CD4-positive, alpha-beta T cell treated with Interleukin-4 for 4 hours (primary cell): ENCODE measurements at places on chromosomes 3 and 15.

- DNase-seq: no peak
Measured at GRCh38 chr3:156498307-156498706, 56.6 kb downstream of the SSR3 start.

GRCh38 chr15:99409097-99409473, 156.7 kb upstream of the MEF2A start:
- peak; percentile 43 for DNase-seq

GRCh38 chr3:5675319-5675718, 487.8 kb downstream of the EDEM1 start:
- DNase-seq: no peak

- no peak for DNase-seq
Measured at GRCh38 chr15:55816017-55816416, 73.1 kb upstream of the PRTG start.

DNA sequence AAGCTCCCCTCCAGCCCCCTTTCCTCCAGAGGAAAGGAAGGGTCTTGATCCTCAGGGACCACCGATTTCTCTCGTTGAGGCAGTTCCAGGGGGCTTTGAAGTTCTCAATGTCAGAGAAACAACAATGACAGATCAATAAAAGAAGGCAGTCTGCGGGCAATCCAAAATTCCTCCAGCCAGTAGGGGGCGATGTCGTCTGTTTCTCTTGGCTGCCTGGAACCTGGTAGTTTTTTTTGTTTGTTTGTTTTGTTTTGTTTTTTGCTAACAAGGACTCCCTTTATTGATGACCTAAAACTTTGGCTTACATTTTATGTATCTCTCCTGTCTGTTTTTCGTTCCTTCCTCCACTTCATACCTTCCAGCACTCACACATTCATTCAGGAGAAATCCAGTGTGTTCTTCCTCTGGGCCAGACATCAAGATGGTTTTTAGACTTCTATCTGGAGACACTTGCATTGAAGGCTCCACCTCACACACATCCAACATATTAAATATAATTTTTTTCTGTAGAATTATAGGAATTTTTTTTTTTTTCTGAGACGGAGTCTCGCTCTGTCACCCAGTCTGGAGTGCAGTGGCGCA, 276.6 kb downstream of the RPLP1 start:
- DNase-seq: peak; percentile 68

DNA sequence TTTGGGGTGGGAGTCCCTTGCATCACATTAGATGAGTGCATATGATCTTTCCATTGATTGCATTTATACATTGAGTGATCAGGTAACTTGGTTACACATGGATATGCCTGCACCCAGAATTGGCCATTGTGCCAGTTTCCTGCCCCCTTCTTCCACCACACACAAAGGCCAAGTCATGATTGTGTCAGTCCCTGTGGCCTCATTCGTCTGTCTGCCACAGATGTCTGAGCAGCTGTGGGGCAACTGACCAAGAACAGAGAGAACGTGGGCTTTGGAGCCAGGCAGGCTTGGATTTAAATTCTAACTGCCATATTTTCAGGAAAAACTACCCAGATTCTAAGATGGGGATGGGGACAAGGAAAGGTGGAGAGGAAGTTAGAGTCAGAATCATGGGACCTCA, 27.0 kb downstream of the CCNL1 start:
- no peak for DNase-seq
